GOT3 (cell line): ENCODE measurements at places on chromosomes 12 and 14.
A peak's percentile ranks its signal among the peaks of the same experiment; 100 is the strongest.

DNA sequence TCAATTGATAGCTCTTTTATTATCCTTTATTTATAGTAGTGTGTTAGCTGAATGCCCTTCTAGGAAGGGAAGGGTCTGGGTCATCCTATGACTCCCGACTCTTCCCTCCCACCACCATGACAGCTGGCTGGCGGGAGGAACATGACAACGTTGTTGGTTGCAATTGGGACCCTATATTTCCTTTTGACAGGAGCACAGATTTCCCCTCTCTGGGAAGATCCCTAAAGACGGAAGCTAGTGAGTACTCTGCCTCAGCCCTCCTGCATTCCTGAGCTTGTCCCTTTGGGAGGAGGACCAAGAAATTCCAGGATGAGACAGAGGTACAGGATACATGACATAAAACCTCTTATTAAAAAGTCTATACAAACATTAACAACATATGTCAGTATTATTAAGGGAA is 485.4 kb downstream of the NAV3 start:
- no peak for DNase-seq

DNA sequence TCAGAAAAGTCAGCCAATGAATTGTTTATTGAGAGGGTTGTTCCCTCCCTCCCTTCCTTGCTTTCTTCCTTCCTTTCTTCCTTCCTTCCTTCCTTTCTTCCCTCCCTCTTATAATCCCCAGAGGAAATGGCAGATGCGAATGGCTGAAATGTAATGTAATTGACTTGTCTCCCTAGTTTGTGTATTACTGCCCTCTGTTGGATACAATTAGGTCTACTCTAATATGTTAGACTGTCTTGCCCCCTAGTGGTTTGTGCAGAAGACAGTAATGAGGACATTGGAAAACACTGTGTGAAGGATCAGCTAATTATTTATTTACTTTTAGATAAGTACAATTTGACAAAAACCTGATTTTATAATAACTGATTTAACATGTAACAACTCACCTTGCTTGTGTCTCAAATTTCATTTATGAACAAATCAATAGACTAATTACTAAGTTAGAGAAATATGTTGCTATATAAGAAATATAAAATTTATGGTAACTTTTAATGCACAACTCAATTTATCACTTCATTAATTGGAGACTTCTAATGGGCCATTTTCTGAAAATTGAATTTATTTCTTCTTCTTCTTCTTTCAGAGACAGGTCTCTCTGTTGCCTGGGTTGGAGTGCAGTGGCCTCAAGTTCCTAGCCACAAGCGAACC is 229.8 kb upstream of the LRIG3 start:
- DNase-seq, result no peak

DNA sequence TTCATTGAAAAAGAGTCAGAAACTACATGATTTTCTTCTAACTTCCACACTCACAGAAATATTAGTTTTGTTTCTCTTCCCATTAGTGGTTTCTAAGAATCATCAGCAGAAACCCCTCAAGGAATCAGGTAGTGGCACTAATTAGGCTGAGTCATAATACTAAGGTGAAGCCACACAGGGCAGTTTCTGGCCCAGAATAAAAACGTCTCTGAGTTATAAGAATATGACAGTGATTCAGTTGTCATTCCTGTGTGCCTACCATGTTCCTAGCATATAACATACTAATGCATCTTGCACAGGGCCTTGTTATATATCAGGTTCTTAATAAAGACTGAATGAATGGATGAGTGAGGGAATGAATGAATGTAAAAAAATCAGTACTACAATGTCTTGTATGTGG is 206.0 kb upstream of the PLEKHG7 start:
- no peak for DNase-seq

GRCh38 chr14:24965934-24966578 is 83.9 kb downstream of the STXBP6 start:
- DNase-seq, result no peak

- no peak for DNase-seq
These were observed 22.5 kb downstream of the LGALS3 start for GRCh38 chr14:55151601-55152000.

- no peak for DNase-seq
These were observed 7.1 kb downstream of the MAP3K12 start for GRCh38 chr12:53492188-53492587.

DNA sequence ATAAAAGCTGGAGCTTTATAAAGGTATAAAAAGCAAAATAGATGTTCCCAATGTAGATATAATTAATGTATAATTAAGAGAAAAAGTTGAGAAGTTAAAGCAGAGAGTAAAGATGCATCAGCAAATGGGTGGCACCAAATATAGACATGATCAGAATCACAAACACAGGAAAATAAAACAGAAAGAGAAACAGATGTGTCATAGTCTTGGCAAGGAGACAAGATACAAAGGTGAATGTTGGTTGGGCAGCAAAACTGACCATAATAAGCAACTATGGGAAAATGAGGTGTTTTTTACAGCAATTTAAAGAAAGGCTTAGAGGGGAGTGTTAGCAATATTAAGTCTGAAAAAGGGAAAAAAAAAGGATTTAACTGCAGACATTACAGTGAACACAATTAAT is 135.4 kb upstream of the CLEC14A start:
- DNase-seq, result no peak

DNA sequence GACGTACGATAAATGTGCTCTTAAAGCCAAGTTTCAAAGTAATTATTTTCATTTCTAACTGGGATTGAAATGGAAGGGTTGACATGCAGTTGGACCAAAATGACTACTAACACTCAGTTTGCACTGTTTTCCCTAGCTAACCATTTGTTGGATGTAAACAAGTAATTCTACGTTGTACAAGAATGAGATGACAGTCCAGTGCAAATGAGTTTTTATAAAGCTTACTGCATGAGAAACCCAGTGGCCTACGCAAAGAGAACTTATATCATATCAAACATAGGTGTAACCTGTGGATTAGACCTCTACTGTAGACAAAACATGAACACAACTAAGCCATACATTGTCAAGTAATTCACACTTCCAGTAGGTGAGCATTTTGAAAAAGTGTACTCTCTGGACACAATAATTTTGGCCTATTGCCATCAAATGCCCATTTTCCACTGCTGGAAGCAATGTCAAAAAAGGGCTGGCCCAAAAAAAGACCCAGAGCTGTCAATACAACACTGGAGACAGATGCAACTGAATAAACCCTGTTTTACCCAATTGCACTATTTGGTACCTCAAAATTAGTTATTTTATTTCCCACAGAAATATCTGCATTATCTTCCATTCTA is 12.8 kb downstream of the SLC38A2 start:
- DNase-seq, result no peak

DNA sequence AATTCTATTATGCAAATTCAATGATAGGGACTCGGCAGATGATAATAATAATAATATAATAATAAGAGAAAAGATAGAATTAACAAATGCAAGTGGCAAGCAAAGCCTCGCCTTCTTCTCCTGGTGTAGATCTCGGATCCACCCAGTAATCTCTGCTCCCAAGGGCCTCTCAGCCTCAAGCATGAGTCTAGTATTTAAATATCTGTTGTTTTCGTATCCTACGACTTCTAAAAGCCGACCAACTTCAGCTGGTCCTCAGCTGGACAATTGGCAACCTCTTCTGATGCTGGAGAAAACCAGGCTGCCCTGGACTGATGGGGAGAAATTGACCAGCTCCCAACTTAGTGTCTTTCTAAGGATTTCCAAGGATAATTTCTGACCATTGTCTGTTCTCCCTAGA is 14.0 kb upstream of the MAP1LC3B2 start:
- DNase-seq, result no peak

DNA sequence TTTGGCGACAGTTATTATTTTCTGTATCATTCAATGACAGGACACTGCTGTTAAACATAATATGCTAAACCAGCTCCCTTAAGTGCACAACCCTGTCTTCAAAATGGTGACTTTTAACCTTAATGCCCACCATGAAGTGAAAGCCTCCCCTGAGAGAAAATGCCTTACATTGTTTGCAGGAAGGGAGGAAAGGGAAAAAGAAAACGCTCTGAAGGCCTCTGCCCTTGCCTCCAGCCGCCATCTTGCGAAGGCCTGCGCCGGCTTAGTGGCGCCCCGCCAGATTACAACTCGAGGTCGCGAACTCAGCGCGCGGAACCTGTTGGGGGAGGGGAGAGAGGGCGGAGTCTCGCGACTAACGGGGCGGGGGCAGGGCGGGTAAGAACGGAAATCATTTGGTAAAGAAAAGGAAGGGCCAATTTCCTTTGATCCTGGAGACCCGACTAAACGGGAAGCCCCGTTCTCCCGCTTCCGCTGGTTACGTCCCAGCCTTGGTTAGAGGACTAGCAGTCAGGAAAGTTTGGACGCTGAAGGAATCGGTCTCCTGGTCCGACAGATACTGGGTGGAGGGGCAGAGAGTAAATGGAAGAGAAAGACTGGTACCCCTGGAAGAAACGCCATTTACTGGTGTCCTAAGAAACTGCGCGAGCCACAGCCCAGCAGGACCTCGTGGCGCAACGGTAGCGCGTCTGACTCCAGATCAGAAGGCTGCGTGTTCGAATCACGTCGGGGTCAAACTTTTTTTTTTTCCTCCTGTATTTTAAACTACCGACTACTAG is 11.6 kb upstream of the TMPO start:
- peak; percentile 71 for DNase-seq

- DNase-seq, result no peak
These were observed 142.0 kb downstream of the ETNK1 start for GRCh38 chr12:22766911-22767420.

DNA sequence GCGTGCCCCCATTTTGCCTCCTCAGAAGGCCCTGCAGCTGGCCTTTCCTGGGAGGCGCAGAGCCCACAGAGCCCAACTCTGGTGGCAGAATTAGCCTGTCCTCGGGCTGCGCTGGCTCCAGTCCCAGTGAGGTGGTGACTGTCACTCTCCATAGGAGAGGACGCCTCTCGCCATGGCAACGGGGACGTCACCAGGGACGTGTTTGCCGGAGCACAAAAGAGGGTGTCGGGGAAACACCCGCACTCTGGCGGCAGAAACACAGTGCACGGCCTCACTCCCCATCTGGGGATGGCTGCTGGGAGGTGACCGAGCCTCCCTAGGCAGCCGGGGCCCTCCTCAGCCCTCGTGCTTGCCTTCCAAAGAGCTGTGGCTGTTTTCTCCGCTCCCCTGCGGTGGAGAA is 50.2 kb upstream of the NCOR2 start:
- DNase-seq, result no peak

DNA sequence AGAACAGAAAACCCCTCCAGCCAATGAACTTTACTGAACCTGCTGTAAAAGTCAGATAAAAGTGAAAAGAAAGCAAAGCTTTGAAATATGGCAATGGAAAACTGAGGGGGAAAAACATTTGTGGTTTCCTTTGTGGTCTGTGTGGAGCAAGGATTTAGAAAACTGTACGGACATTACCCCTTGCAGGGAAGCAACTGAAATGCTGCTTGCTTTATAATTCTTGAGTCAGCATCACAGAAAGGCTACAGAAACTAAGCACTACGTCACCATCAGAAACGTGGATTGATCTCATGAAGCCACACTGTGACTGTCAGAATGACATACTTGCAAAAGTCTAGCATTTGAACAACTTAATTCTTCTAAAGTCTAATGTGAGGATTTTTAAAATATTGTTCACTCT is 2.4 kb upstream of the KCNC2 start:
- DNase-seq, result no peak

DNA sequence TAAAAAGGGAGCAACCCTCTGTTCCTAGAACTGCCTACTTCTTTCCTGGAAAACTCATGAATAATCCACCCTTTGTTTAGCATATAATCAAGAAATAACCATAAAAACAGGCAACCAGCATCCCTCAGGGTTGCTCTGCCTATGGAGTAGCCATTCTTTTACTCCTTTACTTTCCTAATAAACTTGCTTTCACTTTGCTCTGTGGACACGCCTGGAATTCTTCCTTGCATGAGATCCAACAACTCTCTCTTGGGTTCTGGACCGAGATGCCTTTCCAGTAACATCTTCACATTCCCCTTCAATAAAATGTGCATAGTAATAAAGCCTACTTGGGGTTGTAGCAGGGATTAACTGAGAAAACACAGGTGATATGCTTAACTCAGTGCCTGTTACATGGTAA is 286.4 kb upstream of the AMIGO2 start:
- DNase-seq, result no peak

DNA sequence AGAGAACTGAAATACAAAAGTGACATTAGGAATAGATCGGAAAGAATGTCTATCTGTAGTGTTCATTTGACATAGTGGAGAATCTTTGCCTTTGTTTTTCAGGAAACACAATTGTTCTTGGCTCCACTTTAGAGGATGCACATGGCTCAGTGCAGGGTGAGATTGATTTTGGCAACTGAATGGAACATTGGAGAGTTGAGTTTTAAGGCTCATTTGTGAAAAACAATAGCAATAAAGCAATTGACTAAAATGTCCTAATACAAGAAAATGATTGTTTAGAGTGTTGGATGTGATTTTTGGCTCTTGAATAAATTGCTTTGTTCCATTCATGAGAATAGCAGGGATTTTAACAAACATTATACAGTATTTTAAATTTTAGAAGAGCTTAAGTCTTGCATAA is 116.4 kb downstream of the SLC38A1 start:
- DNase-seq, result no peak

- DNase-seq, result no peak
These were observed 49.9 kb downstream of the HELB start for GRCh38 chr12:66352197-66352596.

DNA sequence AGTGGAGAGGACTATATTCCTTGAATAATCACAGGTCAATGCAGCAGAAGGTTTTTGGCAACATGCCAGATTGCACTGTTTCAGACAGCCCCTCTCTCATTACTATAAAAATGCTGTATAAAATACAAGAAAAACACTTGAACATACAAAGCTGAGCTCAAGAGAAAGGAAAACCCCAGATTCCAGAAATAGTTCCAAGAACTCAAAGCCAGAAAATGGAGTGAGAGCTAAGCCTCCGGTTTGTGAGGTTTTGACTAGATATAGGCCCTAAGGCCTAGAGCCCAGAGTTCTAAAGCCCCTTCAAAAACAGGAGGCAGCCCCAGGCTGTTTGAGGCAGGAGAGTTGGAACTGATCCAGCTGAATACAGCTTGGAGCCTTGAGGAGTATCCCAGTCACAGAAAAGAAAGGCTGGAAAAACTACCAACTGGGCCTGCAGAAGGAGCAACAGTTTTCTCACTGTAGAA is 29.4 kb upstream of the ACTN1 start:
- DNase-seq, result no peak

DNA sequence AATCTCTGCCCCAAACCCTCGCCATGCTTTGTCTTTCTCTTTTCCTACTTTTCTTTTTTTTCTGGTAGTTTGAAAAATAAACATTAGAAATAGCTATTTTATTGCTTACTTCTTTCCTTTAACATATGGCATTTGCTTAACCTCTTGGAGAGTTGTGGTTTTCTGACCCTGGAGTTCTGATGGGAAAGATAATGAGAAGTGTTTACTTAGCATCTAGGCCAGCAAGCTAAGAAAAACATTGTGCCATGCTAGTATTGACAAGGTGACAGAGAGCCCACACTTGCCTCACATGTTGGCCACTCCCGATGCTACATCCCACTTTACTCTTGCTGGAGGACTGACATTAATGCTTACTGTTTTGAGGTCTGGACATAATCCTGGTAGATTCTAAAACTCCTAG is 886.2 kb downstream of the DIO2 start:
- no peak for DNase-seq
